ENCODE measurements at places on chromosomes 4 and X. TPM values are rescaled to one million over a fixed set of nuclear protein-coding genes. Genes with fewer than 3 reads are reported as not detected.

The PHEX gene
- 3.0 TPM for total RNA-seq

The MMRN1 gene
- total RNA-seq: 0.18 TPM

The MAP9 gene
- 7.6 TPM for total RNA-seq

The GLRA3 gene
- total RNA-seq: not detected

The STOX2 gene
- total RNA-seq: not detected

The LONRF3 gene
- total RNA-seq: 7.3 TPM

The OPN1MW gene
- total RNA-seq: not detected

The RIPPLY1 gene
- total RNA-seq: not detected

The MAGEA9B gene
- total RNA-seq: not detected

The CPLX1 gene
- total RNA-seq: 0.50 TPM

The AMTN gene
- total RNA-seq: not detected

The DRD5 gene
- not detected for total RNA-seq

The LRAT gene
- total RNA-seq: not detected

The GABRG1 gene
- total RNA-seq: not detected

The BEND2 gene
- total RNA-seq: not detected

The GABRQ gene
- not detected for total RNA-seq

The IL2RG gene
- total RNA-seq: 305 TPM

The FAT4 gene
- 0.03 TPM for total RNA-seq

The VEGFC gene
- 0.14 TPM for total RNA-seq

The PGAM4 gene
- total RNA-seq: not detected
